ENCODE measurements at places on chromosomes 2 and 18.
A peak's percentile ranks its signal among the peaks of the same experiment; 100 is the strongest.

DNA sequence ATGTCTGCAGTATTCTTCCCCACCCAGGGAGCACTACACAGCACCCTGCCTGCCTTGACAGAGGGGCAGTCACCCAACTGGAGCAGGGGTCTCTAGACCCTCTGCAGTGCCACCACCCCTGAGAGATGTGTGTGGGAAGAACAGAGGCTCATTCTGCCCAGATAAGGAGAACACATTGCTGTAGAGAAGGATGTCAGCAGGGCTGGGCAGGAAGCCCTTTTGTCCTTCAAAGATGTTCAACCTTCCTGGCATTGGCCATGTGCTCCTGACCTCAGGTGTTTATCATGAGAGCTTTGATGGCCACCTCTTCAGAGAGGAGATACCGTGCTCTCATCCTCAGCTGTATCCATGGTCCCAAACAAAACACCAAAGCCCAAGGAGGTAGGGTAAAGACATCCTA, 4.6 kb upstream of the TEX51 start:
- DNase-seq: no peak

GRCh38 chr2:239161711-239162140, 239.1 kb downstream of the HDAC4 start:
- no peak for DNase-seq

GRCh38 chr2:23940718-23941620, 706 bp downstream of the UBXN2A start:
- DNase-seq: no peak

DNA sequence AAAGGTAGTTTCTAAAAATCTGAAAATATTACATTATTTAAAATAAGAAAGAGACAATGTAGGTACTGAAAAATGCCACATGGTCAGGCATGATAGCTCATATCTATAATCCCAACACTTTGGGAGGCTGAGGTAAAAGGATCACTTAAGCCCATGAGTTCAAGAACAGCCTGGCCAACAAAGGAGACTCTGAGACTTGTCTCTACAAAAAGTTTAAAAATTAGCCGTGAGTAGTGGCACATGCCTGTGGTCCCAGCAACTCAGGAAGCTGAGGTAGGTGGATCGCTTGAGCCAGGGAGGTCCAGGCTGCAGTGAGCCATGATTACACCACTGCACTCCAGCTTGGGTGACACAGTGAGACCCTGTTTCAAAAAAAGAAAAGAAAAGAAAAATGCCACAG, 21.8 kb downstream of the ATAD2B start:
- no peak for DNase-seq

DNA sequence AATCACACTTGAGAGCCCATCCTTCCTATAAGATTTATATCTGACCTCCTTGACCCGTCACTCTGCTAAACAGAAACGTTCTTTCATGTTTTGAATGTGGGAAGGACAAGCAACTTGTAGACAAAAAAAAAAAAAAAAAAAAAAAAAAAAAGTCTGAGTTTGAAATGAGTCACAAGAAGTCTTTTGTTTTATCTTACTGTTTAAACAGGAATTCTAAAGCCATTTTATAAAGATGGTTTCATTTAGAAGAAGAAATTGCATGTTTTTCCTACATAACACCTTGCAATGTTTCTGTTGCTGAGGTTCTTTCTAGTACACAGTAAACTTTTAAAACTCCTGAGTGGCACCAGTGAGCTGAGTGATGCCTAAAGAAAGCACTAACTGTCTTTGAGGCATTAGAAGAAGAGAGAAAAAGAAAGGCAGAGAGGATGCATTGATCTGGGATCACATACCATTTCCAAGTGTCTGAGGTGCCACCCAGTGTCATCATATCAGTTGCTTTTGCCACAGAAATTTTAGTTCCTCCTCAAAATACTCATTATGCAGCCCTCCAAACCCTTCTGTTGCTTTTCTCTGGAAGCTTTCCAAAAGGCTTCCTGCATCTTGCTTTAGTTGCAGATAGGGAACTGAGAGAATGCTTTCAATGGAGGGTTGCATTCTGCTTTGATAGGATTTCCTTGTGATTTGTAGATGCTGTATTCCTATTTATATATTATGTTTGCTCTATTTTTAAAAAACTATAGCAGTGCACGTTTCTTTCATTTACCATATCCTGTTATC, 69.1 kb downstream of the ACVR2A start:
- DNase-seq: no peak

DNA sequence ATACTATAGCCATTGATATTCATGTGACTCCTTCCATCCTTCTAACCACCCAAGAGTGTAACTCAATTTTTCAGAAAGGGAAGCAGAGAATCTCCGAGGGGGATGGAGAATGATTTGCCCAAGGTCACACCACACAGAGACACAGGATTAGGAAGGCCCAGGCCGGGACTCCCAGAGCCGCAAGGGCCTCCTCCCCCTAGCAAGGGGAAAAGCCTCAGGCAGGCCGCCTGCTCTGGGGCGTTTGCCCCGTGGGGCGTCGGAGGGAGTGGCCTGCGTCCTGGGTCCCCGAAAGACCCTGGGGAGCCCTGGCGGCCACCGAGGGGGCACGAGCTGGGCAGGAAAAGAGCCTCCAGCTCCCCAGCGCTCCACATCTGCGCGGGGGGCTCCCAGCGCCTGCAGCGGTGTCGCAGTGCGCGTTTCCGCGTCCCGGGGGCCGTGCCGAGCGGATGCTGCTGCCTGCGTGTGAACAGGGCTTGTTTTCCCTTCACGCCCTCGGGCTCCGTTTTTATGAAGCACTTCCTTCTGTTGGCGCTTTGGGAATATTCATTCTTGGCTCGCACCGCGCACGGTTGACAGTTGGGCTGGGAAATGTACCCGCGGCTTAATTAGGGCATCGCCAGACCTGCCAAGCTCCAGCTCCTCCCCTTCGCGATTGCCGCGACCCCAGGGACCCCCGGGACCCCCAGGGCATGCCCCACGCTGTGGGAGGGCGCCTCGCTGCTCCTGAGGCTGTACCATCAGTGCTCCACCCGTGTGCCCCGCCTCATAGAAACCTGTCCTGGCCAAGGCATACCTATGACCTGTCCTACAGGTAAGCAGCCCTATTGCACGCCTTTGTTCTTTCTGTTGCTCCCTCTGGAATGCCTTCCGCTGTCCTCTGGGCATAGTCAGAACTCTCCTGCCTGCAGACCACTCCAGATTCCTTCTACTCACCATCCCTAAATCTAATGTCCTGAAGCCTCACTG, 158.9 kb upstream of the GLI2 start:
- DNase-seq: no peak

DNA sequence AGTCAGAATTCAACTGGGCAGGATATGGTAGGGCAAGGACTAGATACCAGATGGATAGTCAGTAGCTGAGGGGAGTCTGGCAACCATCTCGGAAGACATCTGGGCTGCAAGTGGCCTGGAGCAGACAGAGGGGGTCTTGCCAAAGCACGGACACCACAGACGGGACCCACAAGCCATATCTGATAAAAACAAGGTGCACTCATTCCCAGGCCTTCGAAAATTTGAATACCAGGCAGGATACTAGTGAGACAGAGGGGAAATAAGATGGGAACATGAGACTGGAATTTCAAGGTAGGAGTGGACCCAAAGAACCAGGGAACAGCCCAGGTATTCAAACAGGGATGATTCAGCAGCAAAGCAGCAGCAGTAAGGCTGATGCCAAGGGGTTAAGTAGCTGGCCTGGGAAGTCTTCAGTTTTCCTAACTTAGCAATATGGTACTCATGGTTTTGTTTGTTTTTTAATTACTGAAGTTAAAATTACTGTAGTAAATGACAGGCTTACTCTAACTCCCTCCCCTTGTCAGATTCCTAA, 144.9 kb upstream of the NCKAP5 start:
- no peak for DNase-seq

DNA sequence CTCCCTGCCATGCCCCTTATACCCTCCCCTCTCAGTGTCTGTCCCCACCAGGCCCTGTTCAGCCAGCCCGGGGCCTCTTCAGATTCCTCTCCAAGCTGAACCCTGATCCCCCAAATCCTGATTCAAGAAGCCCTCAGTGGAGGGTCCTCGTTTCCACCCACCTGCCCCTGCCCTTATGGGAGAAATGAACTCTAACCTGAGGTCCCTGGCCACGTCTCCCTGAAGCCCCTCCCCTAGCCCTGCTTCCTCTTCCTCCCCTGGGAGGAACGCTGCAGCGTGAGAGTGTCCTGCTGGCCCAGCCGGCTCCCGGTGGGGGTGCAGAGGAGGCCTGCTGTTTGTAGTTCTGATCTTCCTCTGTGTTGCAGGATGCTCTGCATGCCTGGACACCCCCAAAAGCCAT, 56.7 kb upstream of the GLI2 start:
- no peak for DNase-seq

GRCh38 chr2:207796585-207797350, 27.1 kb upstream of the FZD5 start:
- peak; percentile 53 for DNase-seq

DNA sequence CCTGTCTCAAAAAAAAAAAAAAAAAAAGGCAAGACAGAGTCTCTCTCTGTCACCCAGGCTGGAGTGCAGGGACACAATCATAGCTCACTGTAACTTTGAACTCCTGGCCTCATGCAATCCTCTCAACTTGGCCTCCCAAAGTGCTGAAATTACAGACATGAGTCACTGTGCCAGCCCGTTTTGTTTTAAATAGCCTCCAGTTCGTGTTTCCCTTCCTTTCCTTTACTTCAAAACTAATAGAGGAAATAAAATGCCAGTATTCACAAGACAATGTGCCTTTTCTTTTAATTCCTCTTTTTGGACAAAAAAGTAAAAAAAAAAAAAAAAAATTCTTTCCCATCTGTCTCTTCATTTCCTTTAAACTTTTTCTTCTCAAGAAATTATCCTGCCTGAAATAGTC, 54.5 kb upstream of the ACMSD start:
- DNase-seq: no peak

DNA sequence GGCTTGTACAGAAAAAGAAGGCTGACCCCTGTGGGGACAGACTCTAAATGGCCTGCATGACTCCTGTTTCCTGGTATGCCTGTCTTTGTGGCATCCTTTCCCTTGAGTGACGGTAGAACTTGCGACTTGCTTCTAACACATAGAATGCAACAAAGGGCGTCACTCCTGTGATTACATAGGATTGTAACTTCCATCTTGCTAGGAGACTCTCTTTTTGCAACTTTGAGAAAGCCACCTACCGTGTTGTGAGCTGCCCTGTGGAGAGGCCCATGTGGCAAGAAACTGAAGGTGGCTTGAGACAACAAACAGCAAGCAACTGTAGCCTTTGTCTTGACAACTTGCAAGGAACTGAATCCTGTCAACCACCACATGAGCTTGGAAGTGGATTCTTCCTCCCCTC, 46.5 kb downstream of the THNSL2 start:
- DNase-seq: no peak

- no peak for DNase-seq
Observed at GRCh38 chr2:239006622-239007285, 158.9 kb downstream of the TWIST2 start.

GRCh38 chr2:238905644-238906043, 57.8 kb downstream of the TWIST2 start:
- no peak for DNase-seq

- no peak for DNase-seq
Observed at GRCh38 chr2:33129263-33130053, 182.7 kb downstream of the LTBP1 start.

DNA sequence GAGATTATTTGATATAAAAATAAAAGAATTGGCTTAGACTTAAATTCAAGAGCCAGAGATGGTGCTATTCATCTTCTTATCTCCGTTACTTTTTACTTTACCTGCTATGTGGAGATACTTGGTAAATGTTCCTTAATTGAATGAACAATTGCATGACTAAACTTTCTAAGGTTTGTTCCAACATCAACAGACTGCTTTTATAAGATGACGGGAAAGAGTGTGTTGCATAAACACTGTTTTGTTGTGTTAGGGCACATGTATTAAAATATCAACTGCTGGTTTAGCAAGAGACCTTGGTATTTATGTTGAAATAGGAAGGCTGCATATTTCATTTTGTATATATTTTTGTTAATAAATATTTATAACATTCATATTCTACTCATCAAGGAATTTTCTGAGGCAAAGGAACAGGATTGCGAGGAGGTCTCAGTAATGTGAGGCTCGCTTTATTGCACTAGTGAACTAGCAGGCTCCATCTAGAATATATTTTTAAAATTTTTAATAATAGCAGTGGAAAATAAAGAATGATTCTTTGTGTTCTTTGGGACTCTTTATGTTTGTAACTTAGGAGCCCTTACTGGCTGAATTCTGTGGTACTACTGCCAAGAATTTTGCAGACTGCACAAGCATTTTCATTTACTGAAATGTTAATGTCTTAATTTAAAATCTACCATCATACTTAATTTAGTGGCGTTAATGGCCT, 10.7 kb upstream of the NFE2L2 start:
- no peak for DNase-seq

- no peak for DNase-seq
Observed at GRCh38 chr18:45730832-45731575, 7.0 kb downstream of the SLC14A1 start.

DNA sequence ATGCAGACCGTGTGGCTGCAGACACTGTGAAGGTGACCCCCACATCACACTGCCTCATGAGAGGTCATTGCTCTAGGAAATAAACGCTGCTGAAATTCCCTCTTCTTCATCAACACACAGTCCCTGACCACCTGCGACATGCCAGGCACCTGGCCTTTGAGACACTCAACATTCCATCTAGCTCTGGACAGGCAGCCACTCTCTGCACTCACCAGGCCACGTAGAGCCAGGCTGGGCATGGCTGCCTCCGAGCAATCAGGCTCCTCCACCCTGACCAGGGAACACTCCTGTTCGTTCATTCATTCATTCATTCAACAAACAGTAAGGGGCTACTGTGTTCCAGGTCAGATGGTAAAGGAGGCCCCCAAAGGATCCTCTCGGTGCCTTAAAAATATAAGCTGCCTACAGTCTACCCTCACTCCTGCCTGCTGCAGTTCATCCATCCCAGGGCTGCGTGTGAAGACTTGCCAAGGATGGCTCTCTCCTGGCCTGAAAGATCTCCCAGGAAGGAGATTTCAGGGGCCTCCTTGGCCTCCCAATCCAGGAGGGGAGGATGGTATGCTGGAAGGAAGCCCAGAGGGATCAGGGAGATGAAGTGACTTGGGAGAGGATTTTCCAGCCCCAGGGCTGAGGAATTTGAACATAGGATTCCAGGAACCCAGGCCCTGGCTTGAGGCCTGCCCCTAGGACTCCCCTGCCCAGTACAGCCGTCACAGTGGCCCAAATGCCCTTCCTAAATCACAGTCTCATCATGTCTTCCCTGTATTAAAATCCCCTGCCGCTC, 66.7 kb downstream of the TNS1 start:
- no peak for DNase-seq

Data from iPS-NIHi11 (cell line).